Stimulated activated CD4-positive, alpha-beta T cell treated with anti-CD3 and anti-CD28 coated beads, Interleukin-1b, Interleukin-23, amount 100 ng/mL, for 24 hours (primary cell): ENCODE measurements at places on chromosomes 11 and 22.

GRCh38 chr11:12618743-12619540 is 55.3 kb upstream of the TEAD1 start:
- no peak for DNase-seq

GRCh38 chr11:88657076-88657738 is 319.7 kb upstream of the CTSC start:
- no peak for DNase-seq

DNA sequence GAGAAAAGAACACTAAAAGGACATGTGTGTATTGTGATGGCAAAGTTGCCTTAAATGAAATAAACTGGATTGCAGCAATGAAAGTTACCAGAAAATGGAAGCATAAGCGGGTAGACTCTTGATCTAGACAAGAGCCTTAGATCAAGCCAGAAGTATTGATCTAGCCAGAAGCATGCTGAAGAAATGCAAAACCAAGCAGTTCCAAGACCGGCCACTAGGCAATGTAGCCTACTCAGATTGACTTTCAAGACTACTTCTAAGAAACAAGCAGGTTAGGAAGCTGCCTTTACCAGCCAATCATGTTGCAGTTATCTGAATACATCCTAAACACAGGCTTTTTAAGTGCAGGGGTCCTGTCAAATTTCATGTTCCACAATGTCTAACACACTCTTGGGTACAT is 54.6 kb downstream of the KCNA4 start:
- no peak for DNase-seq

DNA sequence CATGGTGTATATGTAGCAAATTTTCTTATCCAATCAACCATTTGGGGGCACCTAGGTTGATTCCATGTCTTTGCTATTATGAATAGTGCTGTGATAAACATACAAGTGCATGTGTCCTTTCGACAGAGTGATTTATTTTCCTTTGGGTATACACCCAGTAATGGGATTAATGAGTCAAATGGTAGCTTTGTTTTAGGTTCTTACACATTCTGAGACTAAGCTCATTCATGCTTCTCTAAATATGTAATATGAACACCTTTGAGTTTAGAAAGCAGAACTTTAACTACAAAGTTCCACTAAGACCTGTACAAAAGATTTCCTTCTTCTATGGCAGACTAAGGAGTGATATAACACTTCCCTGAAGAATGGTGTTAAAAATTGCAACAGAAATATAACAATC is 627.0 kb downstream of the KCNA4 start:
- DNase-seq, result no peak

DNA sequence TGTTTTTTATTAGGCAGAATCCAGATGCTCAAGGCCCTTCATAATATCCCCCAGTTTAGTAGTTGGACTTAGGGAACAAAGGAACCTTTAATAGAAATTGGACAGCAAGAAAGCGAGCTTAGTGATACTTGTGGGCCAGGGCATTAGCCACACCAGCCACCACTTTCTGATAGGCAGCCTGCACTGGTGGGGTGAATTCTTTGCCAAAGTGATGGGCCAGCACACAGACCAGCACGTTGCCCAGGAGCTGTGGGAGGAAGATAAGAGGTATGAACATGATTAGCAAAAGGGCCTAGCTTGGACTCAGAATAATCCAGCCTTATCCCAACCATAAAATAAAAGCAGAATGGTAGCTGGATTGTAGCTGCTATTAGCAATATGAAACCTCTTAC is 1.4 kb downstream of the HBB start:
- DNase-seq, result no peak

- no peak for DNase-seq
Measured at GRCh38 chr11:44306052-44306917, 3.7 kb downstream of the ALX4 start.
